ENCODE measurements at places on chromosomes 7 and 10. TPM values are rescaled to one million over a fixed set of nuclear protein-coding genes. Genes with fewer than 3 reads are reported as not detected.

The AKR1C4 gene
- not detected for total RNA-seq

The MDFIC gene
- total RNA-seq: 44.8 TPM

The FAM24B gene
- total RNA-seq: 4.1 TPM

The PIK3AP1 gene
- total RNA-seq: not detected

The OR2A5 gene
- not detected for total RNA-seq

The ELN gene
- 1.5 TPM for total RNA-seq

All from subcutaneous preadipocyte (primary cell).